ENCODE measurements at places on chromosomes 3 and 15.

DNA sequence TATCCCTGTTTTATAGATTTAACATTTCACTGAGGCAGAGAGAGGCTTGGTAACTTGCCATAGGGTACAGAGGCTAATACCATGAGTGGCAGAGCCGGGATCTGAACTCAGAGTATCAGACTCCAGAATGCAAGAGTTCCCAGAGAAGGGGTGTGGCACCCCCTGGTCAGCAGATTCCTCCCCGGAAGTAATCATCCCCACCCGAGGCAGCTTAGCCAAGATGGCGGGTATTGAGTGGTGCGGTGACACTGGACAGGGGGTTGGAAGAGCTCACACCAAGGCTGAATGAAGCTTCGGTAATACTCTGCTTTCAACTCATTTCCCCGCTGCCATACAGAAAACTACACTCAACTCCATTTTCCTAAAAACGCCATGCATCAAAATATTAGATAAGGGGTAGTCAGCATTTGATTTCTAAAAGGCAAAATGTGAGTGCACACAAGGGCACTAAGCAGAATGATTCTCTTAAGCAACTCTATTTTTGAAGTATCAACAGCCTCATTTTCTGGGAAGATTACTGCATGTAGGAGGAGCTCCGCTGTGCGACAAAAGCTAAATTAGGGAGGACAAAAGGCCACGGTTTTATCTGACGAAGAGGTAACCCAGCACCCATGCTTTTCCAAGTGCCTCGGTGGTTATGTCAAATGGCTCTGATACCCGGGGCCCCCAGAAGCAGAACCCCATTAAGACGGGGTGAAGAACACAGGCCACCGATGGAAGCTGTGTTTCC, 166.7 kb downstream of the NUP210 start:
- DNase-seq: no peak

DNA sequence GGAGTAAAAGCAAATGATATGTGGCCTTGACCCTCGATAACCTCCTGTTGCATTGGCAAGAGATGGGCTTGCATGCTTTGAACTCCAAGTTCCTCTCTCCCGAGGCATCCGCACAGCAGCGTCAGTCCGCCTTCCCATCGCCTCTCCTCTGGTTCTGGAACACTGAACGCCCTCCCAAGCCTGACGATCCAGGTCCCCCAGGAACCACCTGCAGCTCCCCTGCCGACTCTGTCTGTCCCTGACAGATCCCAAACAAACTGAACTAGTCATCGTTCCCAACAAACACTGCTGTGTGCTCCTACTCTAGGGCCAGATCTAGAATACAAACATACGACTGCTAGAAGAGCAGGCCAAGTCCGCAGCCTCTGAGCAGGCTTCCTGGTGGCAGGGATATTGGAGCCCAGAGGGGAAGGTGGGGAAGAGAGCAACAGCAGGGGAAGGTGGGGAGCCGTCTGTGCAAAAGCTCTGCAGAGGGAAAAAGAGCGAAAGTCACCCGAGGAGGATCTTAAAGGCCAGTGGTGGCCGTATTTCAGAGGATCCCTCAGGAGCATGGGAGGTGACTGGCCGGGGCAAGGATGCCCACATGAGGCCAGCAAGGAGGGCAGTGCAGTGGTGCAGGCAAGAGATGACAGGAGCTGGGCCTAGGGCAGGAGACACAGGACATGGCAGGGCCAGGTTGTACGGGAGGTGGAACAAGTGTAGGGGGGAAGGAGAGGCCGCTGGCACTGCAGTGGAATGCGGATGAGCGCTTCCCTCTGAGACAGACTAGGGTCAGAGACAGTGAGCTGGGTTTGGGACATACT, 50.8 kb downstream of the PCSK6 start:
- DNase-seq: no peak

GRCh38 chr3:136932523-136932922, 25.3 kb upstream of the IL20RB start:
- DNase-seq: peak; percentile 9

DNA sequence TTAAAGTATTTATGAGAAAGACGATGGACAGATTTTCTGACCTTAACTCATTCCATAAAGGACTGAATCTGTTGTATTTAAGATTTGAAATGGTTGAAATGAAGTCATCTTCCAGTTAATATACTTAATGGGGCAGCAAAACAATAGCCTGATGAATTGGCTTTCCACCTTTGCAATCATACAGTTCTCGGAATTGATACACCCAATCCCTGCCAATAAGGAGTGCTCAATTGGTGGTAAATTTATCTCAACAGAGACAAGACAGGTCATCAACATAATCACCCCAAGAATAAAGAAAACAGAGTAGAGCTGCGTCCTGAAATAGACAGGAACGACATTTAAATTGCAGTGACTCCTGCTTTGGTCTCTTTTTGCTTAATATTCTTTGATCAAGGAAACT, 11.2 kb downstream of the ANXA2 start:
- no peak for DNase-seq

GRCh38 chr15:96328181-96328876, 2.2 kb upstream of the NR2F2 start:
- DNase-seq: peak; percentile 51

- no peak for DNase-seq
Observed at GRCh38 chr3:176971613-176972174, 225.6 kb downstream of the TBL1XR1 start.

- peak; percentile 88 for DNase-seq
Observed at GRCh38 chr3:137012097-137012501, 54.3 kb downstream of the IL20RB start.

DNA sequence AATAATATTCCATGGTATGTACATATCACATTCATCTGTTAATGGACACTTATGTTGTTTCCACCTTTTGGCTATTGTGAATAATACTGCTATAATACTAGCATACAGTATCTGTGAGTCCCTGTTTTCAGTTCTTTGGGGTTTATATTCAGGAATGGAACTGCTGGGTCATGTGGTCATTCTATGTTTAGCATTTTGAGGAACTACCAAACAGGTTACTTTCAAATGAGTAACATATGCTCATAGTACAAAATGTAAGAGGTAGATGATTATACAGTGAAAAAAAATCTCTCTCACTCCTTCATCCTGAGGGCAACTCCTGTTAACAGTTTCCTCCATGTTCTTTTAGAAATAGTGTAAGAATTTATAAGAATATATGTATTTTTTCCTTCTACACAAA, 162.2 kb downstream of the PLD1 start:
- DNase-seq: no peak

- no peak for DNase-seq
Observed at GRCh38 chr3:45527727-45528126, 66.8 kb upstream of the LIMD1 start.

- no peak for DNase-seq
Observed at GRCh38 chr15:82803793-82804574, 1.9 kb downstream of the FSD2 start.

GRCh38 chr3:132535575-132536441, 61.3 kb upstream of the ACKR4 start:
- DNase-seq: peak; percentile 86

- peak; percentile 91 for DNase-seq
Observed at GRCh38 chr15:70505411-70505919, 257.9 kb downstream of the UACA start.

DNA sequence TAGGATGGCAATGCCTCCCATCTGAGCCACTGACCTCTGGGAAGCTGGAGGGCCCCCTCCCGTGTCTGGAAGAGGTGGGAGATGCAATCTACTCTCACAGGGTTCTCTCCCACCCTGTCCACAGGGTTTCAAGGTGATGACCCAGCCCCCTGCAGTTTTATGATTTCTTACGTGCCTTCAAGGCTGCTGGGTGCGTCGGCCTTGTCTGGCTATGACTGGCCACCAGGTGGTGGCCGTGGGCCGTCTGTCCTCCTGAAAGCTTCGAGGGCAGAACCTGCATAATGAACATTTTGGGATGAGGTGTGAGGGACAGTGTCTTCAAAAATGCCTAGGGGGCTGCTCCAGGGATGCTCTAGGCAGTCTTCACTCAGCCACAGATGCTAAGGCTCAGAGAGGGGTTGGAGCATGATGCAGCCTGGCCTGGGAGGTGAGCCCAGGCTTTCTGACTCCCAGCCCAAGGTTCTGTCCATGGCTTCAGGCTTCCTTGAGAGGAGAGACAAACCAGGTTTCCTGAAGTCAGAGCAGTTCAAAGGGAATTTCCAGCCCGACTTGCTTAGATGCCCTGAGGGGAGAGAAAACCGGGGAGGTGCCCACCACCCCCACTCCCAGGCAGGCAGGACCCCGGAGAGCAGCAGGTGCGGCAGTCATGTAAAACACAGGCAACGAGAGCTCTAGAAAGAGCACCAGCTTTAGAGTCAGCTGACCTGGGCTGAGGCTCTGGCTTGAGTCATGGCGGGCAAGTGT, 18.7 kb downstream of the ISG20 start:
- DNase-seq: peak; percentile 62

GRCh38 chr15:101191242-101191641, 60.6 kb downstream of the CHSY1 start:
- peak; percentile 54 for DNase-seq

DNA sequence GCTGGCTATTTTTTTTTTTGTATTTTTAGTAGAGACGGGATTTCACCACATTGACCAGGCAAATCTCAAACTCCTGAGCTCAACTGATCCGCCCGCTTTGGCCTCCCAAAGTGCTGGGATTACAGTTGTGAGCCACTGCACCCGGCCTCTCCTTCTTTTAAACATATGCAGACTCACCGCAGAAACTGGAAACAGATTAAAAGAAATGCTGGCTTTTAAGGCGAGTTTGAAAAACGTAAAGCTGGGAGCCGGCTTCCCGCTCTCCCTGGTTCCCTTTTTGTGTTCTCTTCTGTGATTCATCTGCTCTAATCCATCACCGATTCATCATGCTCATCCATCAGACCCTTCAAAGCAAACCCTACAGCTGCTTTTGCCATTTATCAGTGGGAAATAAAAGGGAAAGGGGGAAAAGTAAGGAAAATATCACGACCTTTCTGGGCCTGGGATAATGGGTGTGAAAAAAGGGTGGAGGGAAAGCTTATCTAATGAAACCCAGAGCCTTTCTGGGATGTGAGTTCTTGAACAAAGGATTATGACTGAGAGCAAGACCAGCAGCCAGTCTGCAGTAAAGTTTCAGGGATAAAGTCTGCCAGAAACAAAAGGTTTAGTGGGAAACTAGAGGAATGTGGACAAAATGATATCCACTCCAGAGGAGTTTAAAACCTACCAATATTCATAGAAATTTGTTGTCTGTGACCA, 92.3 kb upstream of the LRIG1 start:
- DNase-seq: no peak

- no peak for DNase-seq
Observed at GRCh38 chr3:81752604-81753003, 8.8 kb downstream of the GBE1 start.

GRCh38 chr15:31271224-31271635, 55.4 kb upstream of the KLF13 start:
- no peak for DNase-seq

GRCh38 chr3:187590861-187591576, 79.2 kb downstream of the SST start:
- DNase-seq: no peak

GRCh38 chr3:190552969-190553759, 39.3 kb downstream of the IL1RAP start:
- DNase-seq: no peak

GRCh38 chr3:131630097-131630496, 127.3 kb upstream of the MRPL3 start:
- DNase-seq: no peak

DNA sequence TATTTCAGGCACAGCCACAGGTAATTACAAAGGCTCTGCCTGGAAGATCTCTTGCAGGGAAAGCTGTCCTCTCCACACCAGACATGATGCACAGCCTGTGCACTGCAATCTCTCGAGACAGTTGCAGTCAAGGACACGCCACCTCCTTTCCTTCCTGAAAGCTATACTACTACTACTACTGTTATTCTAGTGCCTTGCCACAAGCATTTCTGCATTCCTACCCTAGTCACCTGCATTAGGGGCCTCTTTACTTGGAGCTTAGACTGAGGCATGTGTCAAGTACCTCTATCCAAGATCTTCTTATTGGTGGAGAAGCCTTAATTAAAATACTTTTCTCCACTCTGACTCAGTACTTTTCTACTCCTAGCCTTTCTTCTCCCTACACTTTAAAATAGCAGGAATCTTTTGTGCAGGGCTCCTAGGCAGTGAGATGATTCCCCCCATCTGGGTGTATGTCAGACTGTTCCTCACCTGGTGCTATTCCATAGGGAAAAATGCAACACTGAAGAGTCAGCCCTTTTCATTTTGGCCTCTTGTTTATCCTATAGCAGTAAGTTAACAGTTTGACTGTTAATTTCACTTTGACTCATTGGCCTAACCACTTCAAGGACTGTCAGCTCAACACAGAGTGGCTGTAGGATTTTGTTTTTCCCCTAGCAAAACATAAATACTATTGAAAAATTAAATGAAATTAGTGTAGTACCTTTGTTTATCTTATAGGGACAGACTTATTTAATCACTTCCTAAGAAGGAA, 78.9 kb downstream of the ESYT3 start:
- DNase-seq: no peak

DNA sequence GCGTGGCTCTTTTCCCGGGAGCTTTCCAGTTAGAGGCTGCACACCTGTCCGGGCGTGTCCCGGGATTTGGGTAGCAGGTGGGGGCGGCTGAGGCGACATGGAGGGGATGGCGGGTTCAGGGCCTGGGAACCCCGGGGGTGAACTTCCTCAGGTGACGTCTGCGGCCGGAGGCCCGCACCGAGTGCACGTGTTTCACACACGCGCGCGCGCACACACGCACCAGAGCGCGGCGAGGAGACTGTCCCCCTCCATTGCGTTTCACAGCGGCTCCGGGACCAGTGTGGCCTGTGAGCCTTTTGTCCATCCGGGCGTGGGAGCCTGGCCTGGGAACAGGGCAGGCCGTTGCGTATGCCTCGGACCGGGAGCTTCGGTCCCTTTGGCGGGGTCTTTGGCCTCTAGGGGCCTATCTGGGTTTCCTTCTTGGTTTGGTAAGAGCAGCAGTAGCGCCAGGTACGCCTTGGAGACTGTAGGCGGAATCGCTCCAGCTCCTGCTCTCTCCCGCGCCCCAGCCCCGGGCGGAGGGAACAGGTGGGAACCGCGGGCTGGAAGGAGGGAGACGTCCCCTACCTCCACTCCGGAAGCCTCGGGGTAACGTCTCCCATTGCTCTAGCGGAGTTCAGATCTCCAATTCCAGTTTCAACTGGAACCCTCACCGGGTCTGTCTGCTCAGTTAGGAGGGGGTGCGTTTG, 220.0 kb downstream of the MEIS2 start:
- no peak for DNase-seq

- no peak for DNase-seq
Observed at GRCh38 chr3:148534089-148534988, 163.4 kb upstream of the AGTR1 start.

- DNase-seq: no peak
Observed at GRCh38 chr15:49927189-49927861, 191.7 kb downstream of the ATP8B4 start.

- no peak for DNase-seq
Observed at GRCh38 chr15:101137312-101137940, 114.4 kb downstream of the CHSY1 start.

GRCh38 chr3:43005253-43005652, 26.1 kb downstream of the GASK1A start:
- DNase-seq: peak; percentile 7

GRCh38 chr3:113264283-113265131, 53.1 kb downstream of the BOC start:
- DNase-seq: no peak

GRCh38 chr15:56369234-56369633, 4.0 kb downstream of the TEX9 start:
- DNase-seq: no peak
